ENCODE measurements at places on chromosomes 5 and 9.

DNA sequence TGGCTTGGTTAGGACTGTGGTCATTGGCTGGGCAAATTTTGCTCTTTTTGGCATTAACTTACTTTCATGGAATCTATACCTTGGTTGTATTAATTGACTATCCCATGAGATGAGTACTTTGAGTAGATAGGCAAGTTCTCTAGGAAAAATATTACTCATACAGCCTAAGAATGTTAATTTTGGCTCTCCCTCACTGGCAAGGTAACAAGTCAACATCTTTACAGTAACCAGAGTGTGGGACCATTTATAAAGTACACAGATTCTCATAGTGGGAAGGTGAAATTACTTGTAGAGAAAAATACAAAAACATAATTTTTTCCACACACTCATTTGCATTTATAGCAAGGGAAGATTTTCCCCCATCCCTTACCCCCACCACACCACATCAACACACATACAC is 154.6 kb upstream of the ZNF608 start:
- no peak for DNase-seq

DNA sequence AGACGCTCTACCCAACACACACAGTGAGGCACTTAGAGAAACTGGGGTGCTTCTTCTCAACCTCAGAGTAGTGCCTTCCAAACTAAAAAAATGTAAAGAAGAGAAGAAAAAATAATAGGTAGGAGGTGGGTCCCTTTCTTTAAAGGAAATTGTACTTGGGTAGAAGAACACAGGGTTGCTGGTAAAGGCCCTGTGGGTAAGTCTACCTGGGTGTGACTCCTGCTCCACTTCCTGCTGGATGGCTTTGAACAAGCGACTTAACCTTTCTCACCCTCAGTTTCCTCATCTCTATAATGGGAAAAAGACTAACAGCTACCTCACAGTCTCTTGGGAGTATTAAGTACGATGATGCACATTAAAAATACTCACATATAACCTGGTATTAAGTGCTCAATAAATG is 32.1 kb upstream of the GLRA1 start:
- DNase-seq, result no peak

DNA sequence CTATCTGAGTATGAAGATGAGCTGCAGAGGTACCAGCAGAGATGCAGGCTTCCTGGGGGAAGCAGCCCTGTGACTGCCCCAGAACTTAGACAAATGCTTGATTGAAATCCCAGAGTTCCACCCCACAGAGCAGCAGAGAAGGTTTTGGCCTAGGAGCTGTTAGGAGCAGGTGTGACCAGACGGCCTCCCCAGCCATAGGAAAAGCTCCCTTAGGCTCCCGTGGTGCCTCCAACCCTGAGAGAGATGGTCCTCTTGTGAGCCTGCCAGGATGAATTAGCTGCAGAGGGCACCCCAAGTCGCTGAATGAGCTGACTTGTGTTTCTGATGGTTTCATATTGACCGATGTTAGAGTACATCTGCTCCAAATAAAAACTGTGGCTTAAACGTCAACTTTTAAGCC is 22.1 kb downstream of the NTRK2 start:
- DNase-seq, result no peak

DNA sequence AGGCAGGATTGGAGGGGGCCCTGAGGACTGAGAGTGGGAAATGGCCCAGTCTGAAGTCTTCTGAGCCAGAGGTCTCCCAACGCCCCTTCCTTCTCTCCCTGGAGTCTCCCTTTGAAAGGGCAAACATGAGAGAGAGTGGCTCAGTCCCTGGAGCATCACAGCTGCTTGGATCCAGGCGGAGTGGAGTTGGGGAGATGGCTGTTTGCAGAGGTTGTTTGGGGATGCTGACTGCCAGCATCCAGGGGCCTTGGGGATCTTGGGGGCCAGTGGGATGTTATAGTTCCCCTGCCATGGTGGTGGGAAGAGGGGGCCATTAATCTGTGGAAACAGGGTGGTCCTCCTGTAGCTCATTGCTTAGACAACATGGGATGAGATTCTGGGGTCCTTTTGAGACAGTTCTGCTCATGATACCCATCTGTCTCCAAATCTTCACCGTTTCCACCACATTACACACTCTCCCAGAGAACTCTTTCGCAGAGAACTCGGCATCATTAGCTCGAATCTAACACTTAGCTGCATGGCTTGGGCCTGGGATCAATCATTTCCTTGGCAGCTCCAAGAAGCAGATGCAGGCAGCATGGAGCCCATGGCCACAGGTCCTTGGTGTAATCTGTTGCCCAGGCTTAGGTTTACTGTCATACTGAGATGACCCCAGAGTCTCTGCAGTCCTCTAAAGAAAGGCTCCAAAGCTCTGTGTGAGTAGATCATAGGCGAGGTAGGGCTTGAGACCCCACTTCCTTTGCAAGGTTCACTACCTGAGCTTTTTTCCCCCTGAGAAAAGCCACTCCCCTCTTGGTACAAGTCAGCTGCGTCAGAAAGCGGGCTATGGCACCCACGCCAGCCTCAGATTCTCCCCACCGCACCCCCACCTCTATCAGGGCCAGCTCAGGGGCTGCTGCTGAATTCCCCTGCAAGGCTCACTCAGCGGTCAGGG is 54.4 kb upstream of the SH3PXD2B start:
- DNase-seq, result no peak

DNA sequence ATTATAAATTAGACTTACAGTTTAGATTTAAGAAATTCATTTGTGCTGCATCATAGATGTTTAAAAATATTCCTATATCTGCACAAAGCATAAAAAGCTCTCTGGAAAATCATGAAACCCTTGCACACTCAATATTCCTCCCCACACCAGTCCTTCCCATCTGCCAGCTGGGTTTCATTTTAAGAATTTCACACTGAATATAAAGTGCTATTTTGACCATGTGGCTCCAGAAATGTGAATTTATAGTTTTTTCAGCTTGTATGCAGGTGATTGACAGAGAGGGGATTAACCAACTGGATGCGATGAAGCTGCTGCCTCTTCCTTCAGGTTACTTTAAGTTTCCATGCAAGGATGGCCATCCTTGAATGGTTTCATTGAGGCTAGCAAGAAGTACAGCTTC is 346.3 kb downstream of the NDUFS4 start:
- DNase-seq, result no peak

DNA sequence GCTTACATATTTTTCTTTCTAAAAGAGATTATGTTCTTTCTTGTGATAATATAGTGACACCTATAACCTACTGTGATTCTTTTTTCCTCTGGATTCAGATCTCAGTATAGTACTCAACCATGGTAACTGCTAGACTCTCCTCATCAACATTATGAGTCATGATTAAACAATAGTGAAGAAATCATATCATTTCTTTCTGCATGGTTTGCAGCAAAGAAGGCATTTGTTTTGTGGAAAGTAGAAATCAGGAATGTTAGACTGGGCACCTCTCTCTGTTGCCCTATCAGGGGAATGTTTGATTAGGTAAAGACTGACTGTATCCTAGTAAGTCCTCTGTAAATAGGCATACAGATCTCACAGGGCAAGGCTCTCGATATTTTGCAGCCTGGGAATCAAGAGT is 25.6 kb upstream of the SMC2 start:
- DNase-seq, result no peak

GRCh38 chr5:144913661-144914060 is 743.0 kb downstream of the KCTD16 start:
- DNase-seq, result peak; percentile 62

DNA sequence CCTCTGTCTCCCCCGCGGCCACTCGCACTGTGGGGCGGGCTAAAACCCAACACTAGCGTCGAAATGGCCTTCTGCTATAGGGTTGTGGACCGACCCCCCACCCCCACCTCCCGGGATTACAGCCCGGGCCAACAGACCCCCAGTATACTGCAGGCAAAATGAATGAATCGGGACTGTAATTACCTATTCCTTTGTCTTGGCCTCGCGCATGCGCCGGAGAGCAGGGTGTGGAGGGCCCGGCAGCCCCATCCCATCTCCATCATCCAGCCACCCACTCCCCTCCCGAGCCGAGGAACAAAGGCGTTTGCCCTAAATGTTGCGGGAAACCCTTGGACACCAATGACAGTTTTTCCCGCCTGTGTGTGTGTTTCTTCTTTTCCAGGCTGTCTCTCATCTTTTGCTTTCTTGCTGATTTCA is 1.6 kb downstream of the BASP1 start:
- peak; percentile 55 for DNase-seq

DNA sequence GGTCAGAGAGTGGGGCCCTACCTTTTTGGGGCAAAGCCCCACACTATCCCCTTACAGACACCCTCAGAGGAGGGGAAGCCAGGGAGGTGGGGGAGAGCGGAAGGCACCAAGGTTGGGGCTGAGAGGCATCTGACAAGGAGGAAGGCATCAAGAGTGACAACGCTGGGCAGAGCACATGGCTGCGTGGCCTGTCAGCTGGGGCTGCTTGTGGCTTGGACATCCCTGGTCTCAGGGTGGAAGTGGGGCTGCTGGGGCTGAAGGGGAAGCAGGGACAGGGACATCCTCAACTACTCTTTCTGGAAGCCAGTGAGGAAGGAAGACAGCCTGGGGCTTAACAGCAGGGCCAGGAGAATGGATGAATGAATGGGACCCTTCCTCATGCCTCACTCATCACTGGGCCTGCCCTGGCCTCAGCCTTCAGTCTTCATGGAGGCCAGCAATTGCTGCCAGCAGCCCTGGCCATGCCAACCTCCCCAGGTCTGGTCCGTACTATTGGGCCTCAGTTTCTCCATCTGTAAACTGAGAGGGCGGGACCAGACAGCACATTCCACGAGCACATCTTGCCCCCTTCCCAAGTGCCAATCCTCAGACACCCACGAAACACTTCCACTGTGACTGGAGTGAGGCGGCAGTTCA is 993 bp upstream of the RALGDS start:
- DNase-seq, result no peak

GRCh38 chr5:54453046-54453445 is 2.5 kb upstream of the HSPB3 start:
- no peak for DNase-seq

DNA sequence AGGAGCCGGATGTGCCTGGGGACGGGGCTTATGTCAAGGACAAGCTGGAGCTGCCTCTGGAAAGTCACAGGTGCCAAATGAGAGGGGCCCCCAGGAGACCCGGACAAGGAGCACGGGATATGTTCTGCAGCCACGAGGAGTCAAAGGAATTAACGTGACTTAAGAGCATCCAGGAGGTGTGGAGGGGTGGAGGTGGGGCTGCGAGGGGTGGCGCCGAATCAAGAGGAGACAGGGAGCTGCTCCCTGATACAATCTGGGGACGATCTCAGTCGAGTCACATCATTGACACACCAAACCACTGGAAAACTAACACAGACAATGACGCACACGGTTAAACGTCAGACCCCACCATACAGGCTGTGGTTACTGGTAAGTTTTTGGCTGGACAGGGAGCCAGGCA is 10.4 kb downstream of the CCDC127 start:
- peak; percentile 31 for DNase-seq

DNA sequence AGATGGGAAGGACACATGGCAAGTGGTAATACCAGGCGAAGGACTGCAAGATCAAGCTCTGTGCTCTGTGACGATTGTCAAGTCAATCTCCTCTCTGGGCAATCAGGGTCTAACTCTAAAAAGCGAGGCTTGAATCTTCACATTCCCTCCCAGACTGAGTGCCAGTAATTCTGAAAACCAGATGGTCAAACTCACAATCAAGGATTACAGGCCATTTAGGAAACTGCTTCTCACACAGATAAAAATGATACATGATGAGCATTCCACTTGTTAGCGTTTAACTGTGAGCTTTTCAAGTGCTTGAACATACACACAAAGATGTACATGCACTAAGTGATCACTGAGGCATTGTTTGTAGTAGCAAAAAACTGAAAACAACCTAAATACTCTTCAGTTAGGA is 210.1 kb downstream of the TRIM32 start:
- peak; percentile 27 for DNase-seq

DNA sequence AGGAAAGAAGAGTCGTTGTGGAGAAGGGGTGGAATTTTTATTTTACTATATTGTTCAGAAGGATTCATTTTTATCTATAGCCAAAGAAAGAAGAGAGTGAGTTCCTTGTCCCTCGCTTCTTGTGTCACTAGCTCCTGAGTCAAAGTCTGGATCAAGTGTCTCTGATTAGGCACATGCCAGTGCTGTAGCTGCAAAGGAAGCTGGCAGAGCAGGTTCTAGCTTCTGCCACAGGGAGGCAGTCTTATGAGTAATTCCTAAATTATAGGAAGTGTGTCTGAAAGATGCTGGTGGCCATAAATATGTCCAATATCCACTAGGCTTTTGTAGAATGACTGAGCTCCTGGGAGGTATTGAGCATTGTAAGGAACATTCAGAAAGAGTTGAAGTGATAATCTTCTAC is 84.7 kb downstream of the DOCK2 start:
- no peak for DNase-seq

DNA sequence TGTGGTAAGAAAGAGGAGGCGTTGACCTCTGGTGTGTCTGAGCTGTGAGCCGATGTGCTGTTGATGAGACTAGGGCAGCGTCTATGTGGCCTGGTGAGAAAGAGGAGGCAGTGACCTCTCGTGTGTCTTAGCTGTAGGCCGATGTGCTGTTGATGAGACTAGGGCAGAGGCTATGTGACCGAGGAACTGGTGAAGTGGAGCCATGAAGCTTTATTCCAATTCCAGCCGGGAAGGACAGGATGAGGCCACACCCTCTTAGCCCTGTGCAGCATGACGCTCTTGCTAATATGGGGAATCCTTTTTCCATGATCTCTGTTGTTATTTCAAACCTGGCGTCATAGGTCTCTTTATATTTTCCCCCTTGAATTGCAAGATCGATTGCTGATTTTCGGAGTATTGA is 172.4 kb downstream of the GOLPH3 start:
- DNase-seq, result no peak

DNA sequence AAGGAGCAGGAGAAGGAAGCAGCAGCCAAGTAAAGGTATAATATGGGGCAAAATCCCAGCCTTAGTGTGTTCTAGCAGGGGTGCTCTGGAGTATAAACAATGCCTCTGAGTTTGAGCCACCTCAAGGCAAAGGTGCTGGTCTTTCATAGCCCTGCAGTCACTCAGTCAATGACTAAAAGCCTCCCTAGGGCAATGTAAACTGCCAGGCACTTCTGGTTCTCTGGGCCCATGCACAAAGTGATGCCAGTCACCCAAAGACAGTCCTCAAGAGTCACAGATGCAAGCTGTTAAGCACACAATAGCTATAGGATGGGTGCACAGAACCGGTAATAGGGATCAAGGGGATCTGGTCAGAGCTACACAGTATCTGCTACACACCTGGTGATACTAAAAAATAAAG is 12.6 kb downstream of the ZBTB5 start:
- peak; percentile 73 for DNase-seq

- DNase-seq, result no peak
Measured at GRCh38 chr9:116312221-116312620, 158.6 kb downstream of the PAPPA start.

- no peak for DNase-seq
Measured at GRCh38 chr5:178113841-178114324, 551 bp downstream of the N4BP3 start.
